ENCODE measurements at places on chromosomes 4 and X.

DNA sequence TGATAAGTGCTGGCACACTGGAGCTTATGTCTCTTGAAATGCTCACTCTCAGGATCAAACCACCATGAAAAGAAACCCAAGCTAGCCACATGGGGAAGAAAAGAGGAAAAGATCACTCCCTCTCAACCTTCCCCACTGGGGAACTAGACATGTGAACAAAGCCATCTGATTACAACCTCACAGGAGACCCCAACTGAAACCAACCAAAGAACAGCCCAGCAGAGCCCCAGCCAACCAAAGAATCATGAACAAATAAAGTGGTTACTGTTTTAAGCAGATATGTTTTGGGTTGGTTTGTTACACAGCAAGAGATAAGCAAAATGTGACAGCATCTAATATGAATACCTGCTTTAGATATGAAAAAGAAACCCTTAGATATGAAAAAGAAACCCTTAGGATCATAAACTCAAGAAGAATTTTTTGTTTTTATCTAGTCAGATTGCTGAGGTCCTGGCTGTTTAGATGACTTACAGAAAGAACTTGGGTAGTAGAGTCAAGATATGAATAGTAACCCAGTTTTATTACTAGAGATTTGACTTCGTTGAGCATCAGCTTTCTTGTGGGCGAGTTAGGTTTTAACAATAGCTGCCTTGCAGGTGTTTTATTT, 23.7 kb upstream of the TLR7 start:
- no peak for DNase-seq

- no peak for DNase-seq
Measured at GRCh38 chr4:12452291-12452690, 1023.6 kb upstream of the HS3ST1 start.

GRCh38 chr4:31674313-31674947, 954.3 kb downstream of the PCDH7 start:
- DNase-seq: no peak

DNA sequence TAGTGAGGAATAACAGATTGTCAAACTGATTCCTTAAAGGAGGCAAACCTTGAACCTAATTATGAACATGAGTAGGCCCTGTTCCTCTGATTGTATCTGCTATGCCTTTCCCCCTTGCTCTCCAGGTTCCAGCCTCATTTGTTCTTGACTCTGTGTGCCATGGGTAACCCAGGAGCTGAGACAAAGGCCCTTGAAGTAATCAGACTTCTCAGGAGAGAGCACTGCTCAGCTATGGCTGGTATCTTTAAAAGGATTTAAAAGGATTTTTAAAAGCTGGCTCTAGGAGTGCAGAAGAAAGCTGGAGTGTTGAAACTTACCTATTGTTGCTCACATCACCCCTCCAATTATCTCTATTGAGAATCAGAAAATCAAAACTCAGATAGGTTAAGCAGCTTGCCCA, 1565.5 kb upstream of the AGA start:
- DNase-seq: no peak

- no peak for DNase-seq
Measured at GRCh38 chr4:109942292-109942926, 29.7 kb downstream of the EGF start.

DNA sequence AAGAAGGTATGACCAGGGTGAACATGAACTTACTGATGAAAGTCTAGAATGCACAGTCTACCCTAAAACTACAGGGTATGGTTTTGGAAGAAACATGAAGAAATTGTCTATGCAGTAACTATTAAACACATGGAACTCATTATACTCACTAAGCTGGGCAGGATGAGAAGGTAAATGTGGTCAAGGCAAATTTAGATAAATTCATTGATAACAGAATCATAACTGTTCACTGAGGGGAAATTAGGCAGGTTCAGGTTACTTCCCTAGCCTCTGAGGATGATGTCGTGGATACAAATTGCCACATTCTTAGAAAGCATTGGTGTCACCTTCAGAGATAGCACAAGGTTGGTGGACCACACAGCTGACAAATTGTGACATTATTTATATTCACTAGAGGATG, 40.4 kb upstream of the MID1IP1 start:
- no peak for DNase-seq

DNA sequence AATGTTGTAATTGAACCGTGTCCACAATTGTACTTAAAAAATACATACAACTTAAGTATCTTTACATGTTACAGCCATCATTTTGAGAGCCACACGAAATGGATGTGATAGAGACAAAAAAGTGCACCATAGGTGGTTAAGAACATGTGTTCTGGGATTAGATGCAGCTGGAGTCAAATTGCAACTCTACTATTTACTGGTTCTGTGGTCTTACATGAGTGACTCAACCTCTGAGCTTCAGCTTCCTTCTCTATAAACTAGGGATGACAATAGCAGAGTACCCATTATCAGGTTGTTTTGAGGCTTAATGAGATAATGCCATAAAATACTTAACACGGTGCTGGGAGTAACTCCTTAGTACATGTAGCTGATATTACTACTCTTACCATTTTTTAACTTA, 130.4 kb downstream of the IDS start:
- no peak for DNase-seq

GRCh38 chr4:3199653-3200422, 49.1 kb upstream of the MSANTD1 start:
- DNase-seq: no peak

DNA sequence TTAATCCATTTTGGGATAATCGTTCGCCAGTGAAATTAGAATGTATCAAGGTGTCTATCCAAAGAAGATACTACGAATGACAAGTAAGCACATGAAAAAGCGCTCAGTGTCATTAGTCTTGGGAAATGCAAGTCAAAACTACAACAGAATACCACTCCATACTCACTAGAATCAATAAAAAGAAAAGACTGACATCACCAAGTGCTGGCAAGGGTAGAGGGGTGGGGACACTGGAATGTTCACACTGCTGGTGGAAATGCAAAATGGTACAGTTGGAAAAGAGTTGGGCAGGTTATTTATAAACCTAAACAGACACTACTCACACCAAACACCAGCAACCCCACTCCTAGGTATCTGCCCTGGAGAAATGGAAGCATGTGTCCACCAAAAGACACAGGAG, 11.2 kb downstream of the WDR1 start:
- no peak for DNase-seq

DNA sequence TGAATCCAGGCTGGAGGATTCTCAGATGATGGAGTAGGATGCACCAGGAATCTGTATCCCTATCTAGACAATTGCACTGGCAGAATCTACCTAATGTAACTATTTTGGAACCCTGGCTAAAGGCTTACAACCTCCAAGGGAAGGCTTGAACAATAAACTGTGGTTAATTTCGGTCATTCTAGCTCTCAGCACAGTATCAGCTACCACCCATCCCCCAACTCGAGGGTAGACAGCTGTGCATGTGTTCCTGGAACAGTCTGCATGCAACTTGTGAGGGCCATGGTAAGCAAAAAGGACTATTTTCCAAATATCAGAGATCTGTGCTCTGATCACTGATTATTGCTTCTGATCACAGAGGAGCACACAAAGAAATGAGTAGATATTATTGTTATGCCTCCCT, 34.0 kb downstream of the ELF2 start:
- no peak for DNase-seq

GRCh38 chr4:73396993-73397972, 6.8 kb upstream of the ALB start:
- no peak for DNase-seq

DNA sequence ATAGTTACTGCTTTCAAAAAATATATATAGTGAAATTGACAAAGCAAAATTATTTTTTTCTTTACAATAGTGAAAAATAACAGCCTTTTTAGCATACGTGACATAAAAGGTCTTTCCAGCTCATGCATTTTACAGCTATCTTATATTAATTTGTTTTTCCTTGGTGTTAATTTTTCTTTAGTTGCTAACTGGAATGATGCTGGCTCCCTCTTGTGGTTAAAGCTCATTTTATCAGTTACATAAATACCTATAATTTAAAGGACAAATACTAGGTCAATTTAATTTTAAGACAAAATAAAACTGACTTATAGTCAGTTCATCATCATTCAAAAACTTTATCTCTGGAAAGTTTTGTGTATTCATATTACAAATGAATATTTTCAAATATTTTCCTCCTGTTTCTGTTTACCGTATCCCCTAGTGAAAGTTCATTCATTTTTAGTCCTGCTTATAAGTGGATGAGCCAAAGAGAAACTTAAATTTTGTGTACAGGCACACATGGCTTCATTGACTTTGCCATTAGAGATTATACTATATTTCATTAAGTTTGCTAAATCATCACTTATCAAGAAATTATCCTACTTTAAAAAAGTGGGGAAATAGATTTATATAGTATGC, 9.9 kb upstream of the ANAPC4 start:
- DNase-seq: peak; percentile 49

- DNase-seq: no peak
Measured at GRCh38 chrX:18286322-18286831, 65.7 kb upstream of the BEND2 start.

DNA sequence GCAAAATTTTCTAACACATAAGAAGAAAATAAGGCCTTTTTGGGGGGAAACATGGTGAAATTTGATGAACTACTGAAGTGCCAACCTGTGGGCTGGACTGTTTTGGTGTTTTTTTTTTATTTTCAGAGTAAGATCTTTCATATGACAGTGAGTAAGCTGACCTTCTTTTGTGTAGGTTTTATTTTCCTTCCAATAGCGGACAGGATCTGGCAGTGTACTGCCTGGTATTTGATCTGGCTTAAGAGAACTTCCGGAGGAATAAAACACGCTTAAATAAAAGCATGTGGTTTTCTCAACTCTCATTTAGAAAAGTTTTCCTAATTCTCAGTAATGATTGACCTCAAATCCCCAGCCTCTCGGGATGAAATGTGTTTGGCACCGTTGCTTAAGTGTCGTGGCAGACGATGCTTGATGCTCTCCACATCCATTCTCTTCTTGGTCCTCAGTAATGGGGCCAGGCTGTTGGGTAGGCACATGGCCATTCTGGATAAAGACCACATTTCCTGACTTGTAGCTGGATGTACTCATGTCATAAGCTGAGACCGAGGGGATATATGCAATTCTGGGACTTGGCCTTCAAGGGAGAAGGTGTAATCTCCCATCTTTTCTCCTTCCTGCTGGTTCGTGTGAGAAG, 65.6 kb upstream of the PDLIM3 start:
- no peak for DNase-seq

DNA sequence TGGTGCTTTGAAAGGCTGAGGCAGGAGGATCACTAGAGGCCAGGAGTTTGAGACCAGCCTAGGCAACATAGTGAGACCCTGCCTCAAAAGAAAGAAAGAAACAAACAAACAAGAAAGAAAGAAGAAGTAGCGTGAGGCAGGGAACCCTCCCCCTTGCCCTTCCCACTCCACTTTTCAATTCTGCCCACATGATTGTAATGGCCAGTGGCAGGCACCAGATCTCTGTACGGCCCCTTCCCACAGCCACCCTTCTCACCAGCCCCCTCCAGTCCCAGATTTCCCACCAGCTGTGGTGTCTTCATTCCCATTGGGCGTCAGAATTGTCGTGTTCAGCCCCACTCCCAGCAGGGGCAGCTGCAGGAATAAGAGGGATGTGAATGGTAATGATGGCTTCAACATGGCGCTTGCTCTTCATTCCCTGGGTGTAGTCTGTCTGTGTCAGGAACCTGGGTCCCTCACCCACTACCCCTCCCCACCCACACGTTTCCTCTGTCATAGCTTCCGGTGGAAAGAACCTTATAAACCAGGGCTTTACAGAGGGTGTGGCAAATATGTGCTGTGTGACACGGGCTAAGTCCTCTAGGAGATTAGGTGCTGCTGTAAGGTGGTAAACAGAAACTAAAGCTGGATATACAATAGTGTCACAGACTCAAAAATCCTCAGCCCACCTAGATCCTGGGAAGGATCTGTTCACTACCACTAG, at the start of gene IL2RG:
TSS of gene IL2RG (minus strand) at position 437 of the 703 bp plus-strand sequence. CDS start at position 399, 38 bp downstream.
- DNase-seq: no peak

- no peak for DNase-seq
Measured at GRCh38 chr4:74490736-74491135, 45.8 kb downstream of the AREG start.

- no peak for DNase-seq
Measured at GRCh38 chrX:133568109-133568508, 152.8 kb upstream of the GPC4 start.

DNA sequence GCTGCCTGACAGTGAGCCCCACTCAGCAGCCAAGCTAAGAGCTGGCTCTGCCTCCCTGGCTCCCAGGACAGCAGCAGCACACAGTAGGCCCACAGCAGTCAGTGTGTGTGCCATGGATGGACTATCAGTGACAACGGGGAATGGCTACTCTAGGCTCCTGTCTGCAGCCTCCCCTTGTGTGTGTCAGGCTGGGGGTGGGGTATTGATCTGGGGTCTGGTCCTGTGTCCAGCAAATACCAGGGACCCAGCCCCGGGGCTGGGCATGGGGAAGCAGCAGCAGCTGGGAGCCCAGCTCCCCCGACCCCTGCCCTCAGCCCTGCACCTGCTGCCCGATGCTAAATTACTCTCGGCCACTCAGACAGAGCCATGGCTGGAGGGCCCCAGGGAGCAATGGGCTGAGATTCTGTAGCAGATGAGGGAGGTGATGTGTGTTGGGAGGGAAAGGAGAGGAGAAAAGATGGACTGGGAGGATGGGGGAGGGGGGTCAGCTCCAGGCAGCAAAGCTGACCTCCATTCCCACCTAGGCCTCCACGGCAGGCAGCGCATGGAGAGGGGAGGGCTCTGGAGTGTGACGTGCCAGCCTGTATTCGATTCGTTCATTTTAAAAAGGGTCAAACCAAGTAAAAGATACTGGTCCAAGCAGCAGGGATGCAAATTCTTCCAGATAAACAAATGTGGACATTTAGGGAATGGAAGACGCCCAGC, 61.3 kb upstream of the CRMP1 start:
- no peak for DNase-seq

- DNase-seq: no peak
Measured at GRCh38 chr4:76716658-76717057, 181.3 kb downstream of the SOWAHB start.

GRCh38 chr4:14568351-14568750, 433.9 kb upstream of the CPEB2 start:
- no peak for DNase-seq

- peak; percentile 15 for DNase-seq
Measured at GRCh38 chr4:48905363-48906015, 1.1 kb downstream of the OCIAD2 start.

GRCh38 chr4:55074386-55074785, 51.0 kb downstream of the KDR start:
- no peak for DNase-seq

GRCh38 chr4:57102050-57102624, 8.0 kb downstream of the IGFBP7 start:
- DNase-seq: no peak

- no peak for DNase-seq
Measured at GRCh38 chr4:156975686-156976085, 4.1 kb upstream of the PDGFC start.

GRCh38 chr4:183436417-183436816, 8.0 kb upstream of the CDKN2AIP start:
- no peak for DNase-seq

DNA sequence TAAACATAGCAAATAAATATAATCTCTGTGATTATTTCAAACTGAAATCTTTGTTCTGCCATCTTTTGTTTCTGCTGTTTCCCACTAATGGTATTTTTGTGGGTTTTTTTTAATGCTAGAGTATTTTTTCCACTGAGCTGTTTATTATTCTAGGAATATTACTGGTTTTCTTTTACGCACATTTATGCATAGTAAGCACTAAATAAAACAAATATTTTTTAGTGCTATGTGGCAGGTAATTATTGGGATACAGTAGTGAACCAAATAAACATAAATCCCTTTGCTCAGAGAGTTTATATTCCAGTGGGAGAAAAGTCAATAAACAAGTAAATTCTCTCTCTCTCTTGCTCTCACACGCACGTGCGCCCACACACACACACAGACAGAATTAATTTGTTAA, 397.4 kb downstream of the PRDM5 start:
- no peak for DNase-seq
